Body of pancreas (tissue), 4 donors: ENCODE measurements at places on chromosomes 3 and 15. TPM values are rescaled to one million over a fixed set of nuclear protein-coding genes. Genes with fewer than 3 reads are reported as not detected.

GPR27 gene
- 0.33 TPM for total RNA-seq

DNA sequence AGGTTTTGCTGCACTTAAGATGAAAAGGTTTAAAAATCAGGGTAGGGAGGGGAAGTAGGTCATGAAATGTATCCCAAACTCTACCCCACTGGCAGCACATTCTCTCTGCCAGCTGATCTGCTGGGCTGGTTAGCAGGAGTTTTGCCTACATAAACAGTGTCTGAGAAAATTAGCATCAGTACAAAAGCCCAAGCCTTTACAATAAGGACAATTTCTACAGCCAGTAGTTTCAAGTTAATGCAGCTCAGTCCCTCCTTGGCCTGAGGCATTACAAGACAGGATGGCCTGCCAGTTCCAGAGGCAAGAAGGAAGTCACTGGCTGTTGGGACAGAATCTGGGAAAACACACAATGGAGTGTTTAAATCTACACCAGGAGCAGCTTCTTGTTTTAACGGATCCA lies 32.8 kb downstream of the NCEH1 start:
- no peak overlapping the region for H3K4me3 ChIP-seq
- peaks cover 5% of the 10 kb centered on the region for H3K4me1 ChIP-seq
- no peaks in the 10 kb centered on the region for H3K27me3 ChIP-seq
- H3K36me3 ChIP-seq = no peaks in the 10 kb centered on the region
- no peak for DNase-seq

- H3K27ac ChIP-seq = no peak overlapping the region
- H3K27me3 ChIP-seq = no peaks in the 10 kb centered on the region
- DNase-seq = peak; percentile 12
- H3K4me3 ChIP-seq = no peak overlapping the region
- H3K36me3 ChIP-seq = no peaks in the 10 kb centered on the region
Observed at GRCh38 chr3:161560008-161560637, 63.5 kb downstream of the OTOL1 start.

GRCh38 chr3:11699083-11699427 lies 55.3 kb upstream of the VGLL4 start:
- DNase-seq = no peak
- no peak overlapping the region for H3K27ac ChIP-seq
- H3K27me3 ChIP-seq = no peaks in the 10 kb centered on the region
- no peaks in the 10 kb centered on the region for H3K36me3 ChIP-seq
- H3K4me1 ChIP-seq = peaks cover 14% of the 10 kb centered on the region

CCDC39 gene
- total RNA-seq = 0.66 TPM

MFAP1 gene
- 1.6 TPM for total RNA-seq

DNA sequence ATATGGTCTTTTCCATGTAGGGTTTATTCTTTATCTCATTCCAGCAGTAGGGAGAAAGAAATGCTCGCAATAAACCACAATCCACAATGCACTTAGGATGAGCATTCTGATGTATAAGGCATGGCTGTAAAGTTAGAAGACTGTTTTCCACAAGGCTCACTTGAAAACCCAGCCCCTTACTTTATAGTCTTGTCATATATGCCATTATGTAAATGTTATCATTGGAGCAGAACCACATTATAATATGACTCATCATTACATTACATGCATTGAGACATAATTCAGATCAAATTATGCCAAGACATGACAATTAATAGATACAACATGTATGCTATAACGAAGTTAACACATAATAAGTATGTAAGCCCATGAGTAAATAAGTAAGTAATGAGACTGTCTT lies 348.1 kb downstream of the LSAMP start:
- no peaks in the 10 kb centered on the region for H3K4me1 ChIP-seq
- no peak for DNase-seq
- H3K4me3 ChIP-seq = no peak overlapping the region
- no peaks in the 10 kb centered on the region for H3K36me3 ChIP-seq
